ENCODE measurements at places on chromosomes 4 and X.

GRCh38 chrX:49760290-49760890 is 64.6 kb upstream of the PAGE1 start:
- DNase-seq: no peak

GRCh38 chr4:109294468-109295020 is 7.9 kb downstream of the COL25A1 start:
- no peak for DNase-seq

GRCh38 chr4:93960450-93960849 is 131.9 kb downstream of the ATOH1 start:
- no peak for DNase-seq

GRCh38 chr4:172105918-172106317 is 292.7 kb downstream of the GALNTL6 start:
- no peak for DNase-seq

GRCh38 chr4:113781439-113782040 is 20.0 kb upstream of the CAMK2D start:
- no peak for DNase-seq

DNA sequence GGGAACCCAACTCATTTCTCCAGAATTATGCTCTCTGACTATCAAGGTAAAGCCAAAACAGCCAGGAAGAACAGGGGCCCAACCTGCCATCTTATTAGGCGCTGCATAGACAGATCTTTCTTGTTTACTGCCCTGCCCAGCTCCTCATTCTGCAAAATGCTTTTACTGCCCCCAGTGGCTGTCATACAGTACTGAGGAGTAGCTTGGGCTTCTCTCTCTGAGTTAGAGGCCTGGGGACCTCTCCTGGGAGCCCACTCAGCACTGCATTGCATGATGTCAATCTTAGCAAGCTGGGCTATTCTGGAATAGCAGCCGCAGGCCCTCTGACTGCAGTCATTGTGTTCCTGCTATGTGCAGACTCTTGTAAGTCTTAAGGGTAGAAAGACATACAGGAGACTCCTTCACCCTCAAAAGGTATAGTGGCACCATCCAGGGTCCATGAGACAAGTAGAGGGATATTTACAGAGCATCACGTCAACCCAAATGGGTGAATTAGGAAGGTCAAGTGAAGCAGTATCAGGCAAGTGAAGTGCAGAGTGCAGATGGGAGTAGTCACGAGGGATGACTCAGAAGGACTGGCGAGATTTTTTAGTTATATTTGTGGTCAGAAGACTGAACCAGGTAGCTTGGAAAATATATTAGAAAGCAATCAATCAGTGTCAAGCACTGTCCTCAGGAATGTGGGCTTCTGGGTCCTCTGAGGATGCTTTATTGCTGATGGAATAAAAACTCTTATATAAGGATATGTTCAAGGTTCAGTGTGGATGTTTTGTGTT is 294.1 kb upstream of the SFRP2 start:
- DNase-seq: no peak

GRCh38 chr4:87037671-87038334 is 103.0 kb downstream of the AFF1 start:
- no peak for DNase-seq

DNA sequence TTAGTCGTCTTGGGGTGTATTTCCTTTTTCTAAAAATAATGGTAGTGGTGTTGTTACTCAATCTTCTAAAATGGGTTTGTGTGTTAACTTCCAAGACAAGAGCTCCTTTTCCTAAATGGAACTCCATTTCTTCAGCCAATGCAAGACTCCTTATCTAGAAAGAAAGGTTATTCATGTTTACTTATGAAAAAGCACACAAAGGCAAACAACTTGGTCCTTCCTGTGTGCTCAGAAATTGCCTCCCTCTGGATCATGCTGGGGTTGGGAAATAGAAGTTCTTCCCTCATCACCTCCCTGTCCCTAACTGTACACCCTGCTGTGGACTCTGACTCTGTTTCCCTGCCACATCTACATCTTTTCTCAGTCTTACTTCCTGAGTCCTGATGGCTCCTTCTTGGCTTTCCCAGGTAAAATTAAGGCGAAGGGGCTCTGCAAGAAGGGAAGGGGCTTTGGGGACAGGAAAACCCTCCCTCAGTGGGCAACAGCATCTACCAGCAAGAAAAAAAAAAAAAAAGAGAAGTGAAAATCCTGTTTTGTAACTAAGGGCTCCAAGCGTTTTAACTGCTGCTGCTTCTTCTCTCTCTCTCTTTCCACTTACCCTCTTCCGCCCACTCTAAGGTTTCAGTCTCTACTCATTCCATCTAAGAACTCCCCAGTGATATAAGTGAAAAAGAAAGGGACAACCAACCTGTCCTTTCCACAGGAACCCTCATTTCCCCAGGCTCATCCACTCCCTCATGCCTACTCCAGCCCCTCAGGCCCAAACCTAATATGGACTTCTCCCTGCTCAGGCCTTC is 19.8 kb upstream of the TASL start:
- no peak for DNase-seq

GRCh38 chr4:175891231-175891630 is 79.2 kb upstream of the GPM6A start:
- DNase-seq: no peak

DNA sequence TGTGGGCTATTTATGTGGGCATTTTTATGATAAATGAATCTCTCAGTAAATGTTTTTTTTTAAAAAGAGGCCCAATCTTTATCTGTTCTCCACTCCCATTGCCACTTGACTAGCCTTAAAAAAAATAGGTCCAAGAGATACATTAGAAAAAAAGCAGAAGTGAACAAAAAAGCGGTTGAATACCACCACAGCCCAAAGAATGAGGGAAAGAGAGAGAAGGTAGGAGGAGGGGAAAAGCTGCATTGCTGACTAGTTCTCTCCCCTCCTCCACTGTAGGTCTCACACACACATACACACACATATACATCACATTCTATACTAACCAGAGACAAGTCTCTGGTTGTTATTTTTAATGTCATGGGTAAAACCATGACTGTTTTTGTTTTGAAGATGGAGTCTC is 95.8 kb upstream of the IL13RA1 start:
- DNase-seq: no peak

DNA sequence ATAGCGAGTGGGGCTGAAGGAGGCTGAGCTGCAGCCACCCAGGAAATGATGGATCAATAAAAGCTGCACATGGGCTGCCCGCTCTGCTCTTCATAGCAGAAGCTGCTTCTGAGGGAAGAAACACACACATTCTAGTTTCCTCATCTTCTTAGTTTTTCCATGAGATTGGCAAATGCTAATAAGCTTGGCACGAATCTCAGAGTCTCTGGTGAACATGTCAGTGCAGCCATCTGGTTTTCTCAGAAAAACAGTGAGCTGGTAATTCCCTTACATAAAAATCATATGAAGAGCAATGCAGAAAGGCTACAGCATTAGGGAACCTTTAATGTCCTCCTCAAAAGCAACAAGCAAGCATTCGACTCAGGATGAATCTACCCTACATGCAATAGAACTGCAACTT is 69.9 kb downstream of the GATB start:
- peak; percentile 61 for DNase-seq

DNA sequence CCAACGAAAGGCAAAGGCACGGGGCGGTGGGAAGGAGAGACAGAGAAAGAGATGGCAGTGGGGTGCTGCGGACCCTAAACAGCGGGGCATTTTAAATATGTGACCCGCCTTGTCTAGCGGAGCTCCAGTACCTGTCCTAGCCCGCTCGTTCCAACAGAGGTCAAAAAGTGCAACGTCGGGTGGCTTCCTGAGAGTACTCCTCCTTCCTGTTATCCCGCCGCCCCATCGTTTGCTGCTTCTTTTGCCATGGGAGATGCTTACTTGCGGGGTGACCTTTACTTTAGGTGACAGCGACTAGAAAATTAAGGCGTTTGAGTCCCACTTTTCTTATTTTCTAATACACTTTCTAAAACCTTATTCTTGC is 735 bp downstream of the NRK start:
- DNase-seq: no peak

DNA sequence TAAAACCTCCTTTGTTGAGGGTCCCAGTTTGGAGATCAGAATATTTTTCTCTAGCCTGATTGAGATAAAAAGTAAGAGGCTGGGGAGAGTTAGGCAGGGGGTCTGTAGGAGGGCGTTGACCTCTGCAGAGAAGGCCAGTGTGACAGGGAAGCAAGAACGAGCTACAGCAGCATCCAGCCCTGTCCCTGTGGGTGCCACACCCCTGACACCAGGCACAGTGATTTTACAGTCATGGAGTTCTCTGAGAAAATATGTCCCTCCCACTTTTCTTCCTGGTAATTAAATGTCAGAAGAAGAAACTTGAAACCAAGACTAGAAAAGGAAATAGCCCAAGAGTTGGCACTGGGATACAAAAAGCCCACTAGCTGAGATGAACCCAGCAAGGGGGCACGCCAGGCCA is 25.0 kb upstream of the HELT start:
- DNase-seq: no peak
